ENCODE measurements at places on chromosomes 12 and 14. TPM values are rescaled to one million over a fixed set of nuclear protein-coding genes. Genes with fewer than 3 reads are reported as not detected.

- H3K36me3 ChIP-seq: no peaks in the 10 kb centered on the region
- DNase-seq: peak; percentile 40
- peaks cover 25% of the 10 kb centered on the region for H3K4me1 ChIP-seq
- H3K27me3 ChIP-seq: peaks cover 19% of the 10 kb centered on the region
- H3K4me3 ChIP-seq: peak overlapping the region; percentile 97
Observed at GRCh38 chr14:41607966-41608663, 1.4 kb downstream of the LRFN5 start.

The SDR9C7 gene
- not detected for total RNA-seq

DNA sequence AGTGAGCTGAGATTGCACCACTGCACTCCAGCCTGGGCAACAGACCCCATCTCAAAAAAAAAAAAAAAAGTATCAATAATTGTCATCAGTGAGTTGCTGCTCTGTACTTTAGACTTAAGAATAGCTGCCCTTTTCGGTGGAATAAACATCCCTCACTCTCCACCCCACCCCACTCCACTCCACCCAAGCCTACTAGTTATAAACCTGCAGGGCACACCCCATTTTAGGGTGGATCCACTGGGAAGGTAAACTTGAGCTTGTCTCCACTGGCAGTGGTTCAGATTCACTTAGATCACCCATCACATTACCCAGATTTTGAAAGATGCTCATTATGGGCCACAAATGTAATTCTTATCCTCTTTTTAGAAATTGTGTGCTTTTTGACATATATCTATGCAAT is 106.4 kb downstream of the GPR135 start:
- H3K4me3 ChIP-seq: no peak overlapping the region
- peaks cover 14% of the 10 kb centered on the region for H3K4me1 ChIP-seq
- no peak overlapping the region for H3K27ac ChIP-seq
- peaks cover 9% of the 10 kb centered on the region for H3K27me3 ChIP-seq
- H3K36me3 ChIP-seq: peaks cover 45% of the 10 kb centered on the region

DNA sequence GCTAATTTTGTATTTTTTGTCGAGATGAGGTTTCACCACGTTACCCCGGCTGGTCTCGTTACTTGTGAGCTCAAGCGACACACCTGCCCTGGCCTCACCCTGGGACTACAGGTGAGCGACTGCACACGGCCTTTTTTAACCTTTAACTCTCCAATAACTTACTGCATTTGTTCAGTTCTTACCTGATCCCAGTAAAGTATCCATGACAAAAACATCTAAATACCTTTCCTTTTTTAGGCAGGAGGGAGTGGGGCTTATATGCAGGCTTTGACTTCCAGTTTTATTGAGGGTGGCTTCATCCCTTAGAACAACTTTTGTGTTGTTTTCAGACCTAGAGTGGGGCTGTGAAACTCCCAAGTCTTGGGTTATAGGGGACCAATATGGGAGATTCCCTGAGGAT is 68.3 kb downstream of the DENND5B start:
- H3K27ac ChIP-seq: no peak overlapping the region
- no peak for DNase-seq
- peaks cover 6% of the 10 kb centered on the region for H3K4me1 ChIP-seq
- H3K4me3 ChIP-seq: no peak overlapping the region

DNA sequence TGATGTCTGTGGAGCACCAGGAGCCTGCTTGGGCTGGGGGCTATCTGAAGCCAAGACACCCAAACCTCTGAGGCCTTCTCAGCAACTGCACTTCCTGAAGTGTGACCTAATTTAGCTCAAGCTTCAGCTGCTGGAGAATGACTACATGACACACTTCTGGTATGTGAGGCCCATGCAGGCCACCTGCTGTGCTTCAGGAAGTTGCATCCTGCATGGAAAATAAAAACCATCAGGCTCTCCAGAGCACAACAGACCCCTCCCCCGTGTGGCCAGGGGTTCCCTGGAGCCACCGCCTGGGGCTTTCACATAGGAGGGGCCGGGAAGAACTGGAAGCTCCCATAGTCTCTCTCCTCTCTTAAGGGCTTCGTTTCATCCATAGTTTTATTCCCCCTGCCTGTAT is 217.7 kb downstream of the SLC15A4 start:
- peaks cover 9% of the 10 kb centered on the region for H3K36me3 ChIP-seq
- no peak for DNase-seq
- no peaks in the 10 kb centered on the region for H3K4me1 ChIP-seq
- H3K27ac ChIP-seq: no peak overlapping the region
- H3K4me3 ChIP-seq: no peak overlapping the region

DNA sequence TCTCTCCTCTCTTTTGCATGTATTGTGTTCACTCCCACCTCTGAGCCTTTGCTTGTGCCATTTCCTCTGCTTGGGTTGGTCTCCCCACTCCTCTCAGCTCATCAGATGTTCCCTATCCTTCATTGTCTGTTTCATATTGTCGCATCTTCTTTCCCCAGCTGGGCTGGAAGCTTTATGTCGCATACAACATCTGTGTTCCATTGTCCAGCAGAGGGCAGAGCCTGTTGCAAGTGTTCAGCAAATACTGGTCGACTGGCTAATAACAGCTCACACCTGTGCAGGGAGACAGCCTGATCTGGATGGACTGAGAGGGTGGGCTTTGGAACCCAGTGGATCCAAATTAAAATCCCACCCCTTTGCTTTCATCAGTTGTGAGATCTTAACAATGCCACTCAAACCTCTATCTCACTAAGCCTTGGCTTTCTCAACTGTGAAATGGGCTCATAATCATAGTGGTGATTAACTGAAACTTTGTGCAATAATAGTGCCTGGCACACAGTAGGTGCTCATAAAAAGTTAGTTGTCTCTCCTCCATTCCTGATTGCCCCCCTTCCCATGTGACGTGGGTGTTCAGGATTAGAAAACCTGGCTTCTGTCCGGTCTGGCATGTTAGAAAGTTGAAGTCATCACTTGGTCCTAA is 75.8 kb downstream of the RIN3 start:
- no peak overlapping the region for H3K4me3 ChIP-seq
- no peak overlapping the region for H3K27ac ChIP-seq
- no peaks in the 10 kb centered on the region for H3K4me1 ChIP-seq
- peaks cover 13% of the 10 kb centered on the region for H3K36me3 ChIP-seq

DNA sequence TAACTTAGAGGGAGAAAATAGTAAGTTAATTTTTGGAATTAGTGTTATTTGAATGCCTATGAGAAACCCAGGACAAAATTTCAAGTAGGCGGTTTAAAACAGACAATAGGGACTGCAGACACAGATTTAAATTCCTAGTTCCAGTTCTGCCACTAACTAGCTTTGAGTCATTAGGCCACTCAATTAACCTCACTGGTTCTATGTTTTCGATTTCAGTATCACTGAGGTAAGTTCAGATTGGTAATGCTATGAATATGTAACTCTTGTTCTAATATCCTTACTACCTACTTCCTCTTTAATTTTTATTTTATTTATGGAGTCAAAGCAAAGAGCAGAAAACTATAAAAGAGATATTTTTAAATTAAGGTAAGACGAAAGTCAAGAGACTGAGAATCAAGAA is 52.6 kb downstream of the GALC start:
- H3K27me3 ChIP-seq: no peaks in the 10 kb centered on the region
- no peak overlapping the region for H3K27ac ChIP-seq
- no peak overlapping the region for H3K4me3 ChIP-seq
- no peak for DNase-seq
- peaks cover 5% of the 10 kb centered on the region for H3K36me3 ChIP-seq

- no peak for DNase-seq
- H3K4me3 ChIP-seq: no peak overlapping the region
- no peaks in the 10 kb centered on the region for H3K36me3 ChIP-seq
- H3K4me1 ChIP-seq: peaks cover 4% of the 10 kb centered on the region
- no peak overlapping the region for H3K27ac ChIP-seq
Observed at GRCh38 chr12:92529944-92530343, 172.8 kb upstream of the PLEKHG7 start.

DNA sequence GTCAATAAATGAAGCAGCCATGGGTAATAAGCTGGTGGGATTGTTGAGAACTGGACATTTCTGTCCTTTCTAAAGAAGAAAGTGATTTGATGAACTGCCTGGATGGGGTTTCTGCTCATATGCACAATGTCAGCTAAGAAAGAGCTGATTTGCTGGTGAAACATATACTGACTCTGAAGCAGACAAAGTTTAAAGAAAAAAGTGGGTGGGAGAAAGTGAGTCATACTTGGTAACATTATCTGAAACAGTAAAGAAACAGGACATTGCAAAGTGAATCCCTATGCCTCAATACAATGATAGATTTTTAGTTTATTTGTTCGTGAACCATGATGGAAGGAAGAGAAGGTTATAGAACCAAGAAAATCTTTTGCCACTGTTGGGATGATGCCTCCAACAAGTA is 95.6 kb upstream of the DNM1L start:
- no peak overlapping the region for H3K4me3 ChIP-seq
- peaks cover 2% of the 10 kb centered on the region for H3K27me3 ChIP-seq
- peaks cover 17% of the 10 kb centered on the region for H3K4me1 ChIP-seq
- DNase-seq: no peak
- peaks cover 27% of the 10 kb centered on the region for H3K36me3 ChIP-seq
- H3K27ac ChIP-seq: no peak overlapping the region

DNA sequence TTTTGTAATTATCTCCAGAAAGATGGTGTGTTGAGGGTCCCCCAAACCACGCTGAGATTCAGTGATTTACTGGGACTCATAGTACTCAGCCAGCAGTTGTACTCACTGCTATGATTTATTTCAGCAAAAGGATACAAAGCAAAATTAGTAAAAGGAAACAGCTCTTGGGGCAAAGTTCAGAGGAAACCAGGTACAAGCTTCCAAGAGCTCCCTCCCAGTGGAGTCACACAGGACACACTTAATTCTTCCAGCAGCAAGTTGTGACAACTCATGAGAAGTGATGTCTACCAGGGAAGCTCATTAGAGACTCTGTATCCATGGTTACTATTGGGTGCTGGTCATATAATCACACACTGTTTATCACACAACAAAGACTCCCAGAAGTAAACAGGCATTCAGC is 38.7 kb downstream of the TTC8 start:
- H3K4me1 ChIP-seq: peaks cover 11% of the 10 kb centered on the region
- H3K36me3 ChIP-seq: peaks cover 6% of the 10 kb centered on the region

GRCh38 chr12:25250744-25251730 is at the start of gene KRAS:
Gene KRAS, minus strand, starts transcription at chr12:25250929.
- peaks cover 18% of the 10 kb centered on the region for H3K4me1 ChIP-seq
- peak within 1 kb of the TSS; percentile 97 for H3K4me3 ChIP-seq
- DNase-seq: peak; percentile 95
- H3K36me3 ChIP-seq: peaks cover 5% of the 10 kb centered on the region

DNA sequence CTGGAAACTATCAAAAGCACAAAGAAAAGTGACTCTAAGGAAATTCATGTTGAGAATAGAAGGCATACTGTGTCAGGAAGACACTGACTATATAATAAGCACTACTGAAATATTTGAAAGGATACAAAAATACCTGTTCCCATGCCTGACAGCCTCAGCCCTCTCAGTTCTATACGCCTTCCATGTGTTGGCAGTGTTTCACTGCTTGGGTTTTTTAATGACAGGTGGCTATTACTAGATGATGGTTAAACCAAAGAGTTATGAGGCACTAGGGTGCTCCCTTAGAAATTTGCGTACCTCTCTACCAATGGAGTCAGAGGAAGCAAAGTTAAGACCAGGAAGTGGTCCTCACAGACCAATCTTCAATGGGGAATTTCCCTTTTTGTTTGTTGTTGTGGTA is 25.6 kb upstream of the SLC5A8 start:
- H3K27ac ChIP-seq: no peak overlapping the region
- H3K27me3 ChIP-seq: no peaks in the 10 kb centered on the region
- peaks cover 4% of the 10 kb centered on the region for H3K36me3 ChIP-seq
- H3K4me1 ChIP-seq: peaks cover 3% of the 10 kb centered on the region
- no peak for DNase-seq
- no peak overlapping the region for H3K4me3 ChIP-seq

DNA sequence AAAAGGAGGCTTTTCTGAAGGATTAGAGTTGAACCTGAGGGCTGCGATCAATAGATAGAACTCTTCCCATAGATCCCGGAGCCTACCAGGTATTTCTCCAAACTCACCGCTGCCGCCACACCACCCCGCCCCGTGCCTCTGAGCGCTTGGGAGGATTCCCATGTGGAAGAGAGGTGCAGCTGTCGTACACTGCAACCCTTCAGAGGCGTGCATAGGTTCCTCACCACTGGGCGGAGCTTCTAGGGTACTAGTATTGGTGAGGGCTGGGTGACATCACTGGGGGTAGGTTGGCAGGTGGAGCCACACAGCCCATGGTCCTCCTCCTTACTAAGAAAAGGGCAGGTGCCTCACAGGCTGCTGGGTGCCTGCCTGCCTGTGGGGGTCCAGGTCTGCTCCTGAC is 127.0 kb downstream of the TSPAN9 start:
- H3K27ac ChIP-seq: no peak overlapping the region
- no peak for DNase-seq
- peaks cover 36% of the 10 kb centered on the region for H3K4me1 ChIP-seq
- H3K36me3 ChIP-seq: peaks cover 16% of the 10 kb centered on the region
- H3K27me3 ChIP-seq: peaks cover 14% of the 10 kb centered on the region

The MORN3 gene
- total RNA-seq: 1.2 TPM

DNA sequence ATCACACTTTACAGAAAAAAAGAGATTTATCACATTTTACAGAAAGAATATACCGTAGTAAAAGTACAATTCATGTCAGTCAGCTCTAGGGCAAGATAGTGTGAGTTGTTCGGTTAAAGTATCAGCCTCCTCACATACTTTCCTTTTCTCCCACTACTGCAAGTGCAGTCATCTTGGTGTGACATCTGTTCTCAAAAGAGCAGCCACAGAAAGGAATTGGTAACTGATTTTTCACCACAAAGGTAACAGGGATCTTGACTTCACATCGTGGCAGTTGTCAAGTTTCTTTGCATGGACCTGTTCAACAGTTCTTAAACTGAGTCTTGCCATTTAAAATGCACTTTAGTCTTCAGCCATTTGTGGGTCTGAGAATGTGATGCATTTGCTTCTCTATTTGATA is 5.0 kb upstream of the E2F7 start:
- H3K4me3 ChIP-seq: no peak overlapping the region
- no peak for DNase-seq
- no peaks in the 10 kb centered on the region for H3K4me1 ChIP-seq
- no peaks in the 10 kb centered on the region for H3K36me3 ChIP-seq

GRCh38 chr12:119229837-119230236 is 51.1 kb downstream of the HSPB8 start:
- peak; percentile 58 for DNase-seq
- H3K27me3 ChIP-seq: peaks cover 6% of the 10 kb centered on the region
- peaks cover 5% of the 10 kb centered on the region for H3K36me3 ChIP-seq
- H3K4me3 ChIP-seq: no peak overlapping the region

DNA sequence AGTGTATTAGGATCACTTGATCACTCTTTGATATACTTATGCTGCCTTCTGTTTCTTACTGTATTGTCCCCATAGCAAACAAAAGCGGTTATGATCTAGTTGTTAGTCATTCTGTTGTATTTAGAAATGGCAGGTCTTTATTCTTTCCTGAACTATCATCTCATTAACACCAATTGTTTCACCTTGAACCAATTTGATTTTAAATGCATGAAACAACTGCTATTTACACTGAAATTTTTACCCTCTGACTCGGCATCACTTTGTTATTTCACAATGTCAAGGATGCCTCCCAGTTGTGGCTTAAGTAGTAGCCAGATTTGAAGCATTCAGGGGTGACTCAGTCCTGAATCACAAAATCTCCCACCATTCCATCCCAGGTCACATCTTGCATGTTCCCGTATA is 303.5 kb downstream of the EGLN3 start:
- H3K36me3 ChIP-seq: no peaks in the 10 kb centered on the region
- peaks cover 1% of the 10 kb centered on the region for H3K27me3 ChIP-seq
- no peak overlapping the region for H3K27ac ChIP-seq
- H3K4me1 ChIP-seq: peaks cover 15% of the 10 kb centered on the region

GRCh38 chr14:57038689-57039088 is 228.4 kb upstream of the OTX2 start:
- H3K4me1 ChIP-seq: no peaks in the 10 kb centered on the region
- no peaks in the 10 kb centered on the region for H3K36me3 ChIP-seq
- no peak overlapping the region for H3K4me3 ChIP-seq
- no peak for DNase-seq
- H3K27ac ChIP-seq: no peak overlapping the region
